Effector memory CD4-positive, alpha-beta T cell (primary cell): ENCODE measurements at places on chromosomes 7 and 10.

DNA sequence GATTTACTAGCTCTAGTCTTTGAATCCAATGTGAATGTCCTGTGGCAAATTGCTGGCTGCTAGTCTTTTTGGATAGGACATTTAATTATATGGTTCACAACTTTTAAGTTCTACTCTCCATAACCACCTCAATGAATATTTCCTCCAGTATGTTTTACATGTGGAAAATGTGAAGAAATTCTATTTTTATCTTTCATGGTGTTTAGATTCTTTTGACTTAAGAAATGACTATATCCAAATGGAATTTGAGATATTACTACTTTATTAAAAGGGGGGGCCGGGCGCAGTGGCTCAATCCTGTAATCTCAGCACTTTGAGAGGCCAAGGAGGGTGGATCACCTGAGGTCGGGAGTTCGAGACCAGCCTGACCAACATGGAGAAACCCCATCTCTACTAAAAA is 202.0 kb downstream of the ARL4A start:
- DNase-seq, result no peak

DNA sequence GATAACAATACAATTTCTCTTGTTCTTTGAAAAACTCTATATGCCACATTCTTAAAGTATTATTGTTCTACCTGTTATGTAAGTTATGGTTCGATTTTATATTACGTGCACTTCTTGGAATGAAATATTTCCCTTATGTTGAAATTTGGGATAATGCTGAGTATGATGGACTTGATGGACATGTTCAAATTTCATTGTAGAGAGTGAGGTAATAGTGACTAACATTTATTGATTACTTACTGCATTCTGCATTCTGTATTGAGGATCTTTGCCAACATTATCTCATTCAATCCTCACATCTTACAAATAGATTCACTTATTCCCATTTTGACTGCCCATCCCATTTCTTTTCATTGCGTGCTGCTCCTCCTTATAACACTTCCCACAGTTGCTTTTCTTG is 119.7 kb upstream of the GLCCI1 start:
- no peak for DNase-seq

- DNase-seq, result no peak
Observed at GRCh38 chr10:35356725-35357092, 20.4 kb downstream of the CCNY start.

GRCh38 chr7:80721883-80722615 is 83.6 kb downstream of the CD36 start:
- no peak for DNase-seq

GRCh38 chr10:77673101-77673500 is 35.5 kb upstream of the KCNMA1 start:
- no peak for DNase-seq

GRCh38 chr10:90222372-90222771 is 521.0 kb downstream of the KIF20B start:
- DNase-seq, result no peak

DNA sequence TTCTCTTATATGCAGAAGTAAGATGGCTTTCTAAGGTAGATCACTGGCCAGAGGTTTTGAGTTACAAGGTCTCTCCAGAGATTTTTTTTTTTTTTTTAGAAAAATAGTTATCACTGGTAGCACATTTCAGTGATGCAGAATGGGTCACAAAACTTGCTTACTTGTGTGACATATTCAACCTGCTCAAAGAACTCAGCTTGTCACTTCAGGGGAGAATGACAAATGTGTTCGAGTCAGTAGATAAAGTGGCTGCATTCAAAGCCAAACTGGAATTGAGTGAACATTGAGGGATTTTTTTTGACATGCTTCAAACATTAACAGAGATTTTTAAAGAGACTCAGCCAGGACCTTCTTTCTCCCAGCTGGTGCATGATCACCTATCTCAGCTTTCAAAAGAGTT is 33.4 kb downstream of the PHTF2 start:
- no peak for DNase-seq

DNA sequence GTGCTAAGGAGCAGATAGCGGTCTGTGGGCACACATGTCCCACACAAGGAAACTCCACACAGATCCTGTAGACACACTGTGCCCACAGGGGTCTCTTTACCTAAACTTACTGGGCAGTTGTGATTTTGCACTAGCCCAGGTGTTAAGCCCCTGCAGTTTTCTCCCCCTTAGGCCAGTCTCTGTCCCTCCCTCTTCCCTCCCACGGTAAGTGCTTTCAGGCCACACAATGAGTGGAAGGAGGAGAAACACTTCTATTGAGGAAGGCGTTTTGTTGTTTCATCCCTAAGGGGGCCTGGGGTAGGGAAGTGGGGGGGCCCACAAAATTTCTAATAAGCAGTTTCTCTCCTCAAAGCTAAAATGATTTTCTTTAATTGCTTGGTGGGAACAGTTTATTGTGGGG is 51.4 kb downstream of the FBXW4 start:
- no peak for DNase-seq

DNA sequence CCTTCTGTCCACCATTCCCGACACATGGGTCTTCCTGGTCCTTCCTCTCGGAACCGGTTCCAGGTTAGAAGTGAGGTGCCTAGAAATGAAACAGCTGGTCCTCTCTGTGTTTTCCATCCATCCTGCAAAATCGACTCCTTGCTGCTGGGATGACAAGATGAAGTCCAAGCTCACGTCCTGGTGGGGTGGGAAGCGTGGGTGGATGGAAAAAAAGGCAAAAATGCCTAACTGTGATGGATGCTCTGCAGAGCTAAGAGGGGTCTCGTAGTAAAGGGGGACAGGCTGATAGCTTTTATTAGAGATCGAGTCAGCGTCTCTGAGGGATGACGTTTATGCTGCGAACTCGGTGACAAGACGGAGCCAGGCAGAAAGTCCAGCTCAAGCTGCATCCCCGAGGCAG is 14.1 kb downstream of the CALML5 start:
- DNase-seq, result no peak

GRCh38 chr7:157441023-157441399 is 104.2 kb downstream of the DNAJB6 start:
- no peak for DNase-seq

DNA sequence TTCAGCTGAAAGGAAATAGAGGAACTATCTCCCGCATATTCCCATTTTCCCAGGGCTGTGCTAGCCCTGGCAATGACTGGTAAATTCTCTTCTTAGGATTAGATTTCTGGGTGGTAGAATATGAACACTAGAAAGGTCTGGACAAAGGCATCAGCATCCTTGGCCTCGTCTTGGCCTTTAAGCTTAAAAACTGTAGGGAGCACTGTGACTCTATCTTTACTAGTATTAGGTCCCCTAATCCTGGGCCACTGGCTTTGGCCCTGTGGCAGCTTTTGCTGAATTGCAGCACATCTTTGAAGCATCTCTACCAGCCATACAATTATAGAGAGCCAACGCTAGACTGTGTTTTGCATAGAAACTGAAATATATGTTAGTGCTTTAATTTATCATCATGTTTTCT is 41.5 kb upstream of the EBLN1 start:
- DNase-seq, result no peak

- DNase-seq, result no peak
Observed at GRCh38 chr7:114083166-114084001, 164.6 kb upstream of the PPP1R3A start.

- DNase-seq, result no peak
Observed at GRCh38 chr7:38318803-38319416, 45.5 kb upstream of the TARP start.

DNA sequence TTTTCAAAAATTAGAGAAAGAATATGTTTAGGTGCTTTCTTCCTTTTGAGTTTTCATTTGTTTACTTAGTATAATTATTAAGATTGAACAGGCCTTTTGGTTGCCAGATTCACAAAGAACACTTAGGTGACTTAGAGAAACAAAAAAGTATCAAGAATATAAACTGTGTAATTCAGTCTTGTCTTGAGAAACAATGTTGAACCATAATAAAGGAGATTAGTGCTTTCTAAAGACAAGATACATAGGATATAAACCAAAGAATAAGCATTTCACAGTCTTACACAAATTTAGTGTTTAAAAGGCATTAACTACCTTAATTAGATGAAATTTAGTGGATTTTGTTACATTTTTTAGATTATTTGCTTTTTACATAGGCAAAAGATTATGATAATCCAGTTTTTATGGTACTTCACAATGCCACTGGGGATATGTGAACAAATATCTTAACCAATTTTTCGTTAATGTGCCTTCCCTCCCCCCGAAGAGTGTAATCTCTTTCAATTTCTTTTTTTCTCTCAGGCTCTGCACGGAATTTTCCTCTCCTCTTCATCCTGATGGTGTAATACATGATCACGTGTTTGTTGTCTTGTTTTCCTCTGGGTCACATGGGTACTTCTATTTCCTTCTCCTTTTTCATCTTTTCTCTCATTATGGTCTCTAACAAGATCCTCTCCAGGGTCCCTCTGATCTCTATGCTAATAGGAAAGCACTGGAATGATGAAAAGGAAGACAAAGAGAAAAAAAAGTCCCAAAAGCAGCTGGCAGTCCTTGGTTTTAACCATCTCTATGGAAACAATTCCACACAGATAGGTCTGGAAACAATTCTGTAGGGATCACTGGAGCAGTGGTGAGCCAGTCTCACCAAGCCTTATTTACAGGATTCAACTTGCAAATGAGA is 3.7 kb upstream of the HNRNPH3 start:
- no peak for DNase-seq

DNA sequence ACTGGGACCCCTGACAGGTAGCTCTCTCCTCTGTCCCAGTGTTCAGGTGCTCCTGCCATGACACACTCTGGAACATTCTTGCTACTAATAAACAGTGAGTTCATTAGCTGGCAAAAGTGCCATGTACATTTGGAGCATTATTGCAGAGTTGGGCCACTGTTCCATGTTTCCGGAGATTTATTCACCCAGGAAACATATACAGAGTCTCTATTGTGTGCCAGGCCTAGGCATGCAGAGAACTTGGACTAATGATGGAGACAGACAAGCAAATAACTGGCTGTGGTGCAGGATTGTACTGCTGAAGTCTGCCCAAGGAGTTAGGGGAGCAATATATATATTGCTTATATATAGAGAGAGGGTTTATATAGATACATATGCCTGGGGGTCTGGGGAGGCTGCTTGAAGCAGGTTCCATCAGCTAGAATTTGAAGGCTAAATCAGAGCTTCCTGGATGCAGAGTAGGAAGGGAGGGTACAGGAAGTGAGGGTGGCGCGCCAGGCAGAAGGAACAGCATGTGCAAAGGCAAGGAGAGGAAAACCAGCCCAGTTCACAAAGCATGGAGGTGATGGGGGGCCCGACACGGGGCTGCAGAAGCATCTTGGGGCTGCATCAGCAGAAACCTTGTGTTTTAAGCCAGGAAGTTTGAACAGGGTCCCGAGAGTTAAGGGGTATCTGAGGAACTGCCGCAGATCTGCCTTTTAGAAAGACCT is 22.7 kb upstream of the EEPD1 start:
- no peak for DNase-seq

DNA sequence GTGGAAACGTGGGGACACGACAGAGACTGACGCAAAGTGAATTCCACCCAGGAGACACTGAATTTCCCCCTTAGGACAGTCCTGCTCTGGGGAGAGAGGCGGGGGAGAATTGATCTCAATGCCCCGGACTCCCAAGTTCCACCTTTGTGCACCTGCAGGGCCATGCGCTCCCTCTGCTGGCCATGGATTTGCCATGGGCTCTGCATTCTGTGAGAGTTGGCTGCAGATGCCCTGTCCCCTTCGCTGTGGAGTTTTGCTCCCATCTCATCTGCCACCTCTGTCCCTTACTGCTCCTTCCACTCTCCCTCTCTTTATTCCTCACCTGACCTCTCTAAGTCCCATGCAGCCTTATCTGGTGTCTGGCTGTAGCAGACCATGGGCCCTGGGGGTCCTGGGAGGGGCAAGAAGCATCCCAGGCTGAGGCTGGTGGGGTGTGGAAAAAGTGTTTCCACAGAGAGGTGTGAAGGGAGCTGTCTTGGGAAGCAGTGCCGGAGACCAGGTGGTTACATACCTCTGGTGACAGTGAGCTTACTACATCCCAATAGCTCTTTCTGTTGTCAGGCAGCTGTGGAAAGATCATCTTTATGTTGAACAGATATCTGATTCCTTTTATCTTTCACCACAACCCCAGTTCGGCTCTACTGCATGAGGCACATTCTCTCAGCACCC is 14.3 kb downstream of the GHRHR start:
- DNase-seq, result no peak

DNA sequence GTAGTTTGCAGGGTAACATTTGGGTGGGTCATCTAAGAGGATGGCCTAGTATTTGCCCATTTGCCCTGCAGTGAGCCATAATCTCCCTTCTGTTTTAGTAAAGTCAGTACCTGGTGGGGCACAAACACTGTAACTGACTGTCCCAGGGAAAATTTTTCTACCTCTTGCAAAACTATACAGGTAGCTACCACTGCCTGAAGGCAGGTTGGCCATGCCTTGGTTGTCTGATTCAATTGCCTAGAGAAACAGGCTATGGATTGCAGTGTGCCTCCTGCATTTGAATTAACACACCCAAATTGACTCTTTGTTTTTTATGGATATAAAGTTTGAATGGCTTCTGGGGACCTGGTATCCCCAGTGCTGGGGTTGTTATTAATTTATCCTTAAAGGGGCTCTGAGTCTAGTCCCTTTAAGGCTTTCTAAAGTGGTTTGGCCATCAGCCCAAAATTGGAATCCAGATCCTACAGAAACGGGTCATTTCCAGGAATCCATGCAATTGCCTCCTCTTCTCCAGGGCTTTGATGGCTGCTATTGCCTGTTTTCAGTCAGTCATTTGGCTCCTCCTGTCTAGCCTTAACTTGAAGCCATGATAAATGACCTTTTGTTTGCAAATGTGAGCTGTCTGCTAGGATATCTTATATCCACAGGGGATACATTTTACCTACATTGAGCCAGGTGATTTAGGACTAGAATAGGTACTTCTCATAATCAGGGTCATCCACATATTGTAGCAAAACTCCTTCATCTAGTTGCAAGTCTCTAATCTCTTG is 89.1 kb downstream of the STRA8 start:
- DNase-seq, result no peak

GRCh38 chr10:67259319-67259929 is 333.6 kb downstream of the LRRTM3 start:
- DNase-seq, result no peak
